ENCODE measurements at places on chromosomes 12 and 14.

DNA sequence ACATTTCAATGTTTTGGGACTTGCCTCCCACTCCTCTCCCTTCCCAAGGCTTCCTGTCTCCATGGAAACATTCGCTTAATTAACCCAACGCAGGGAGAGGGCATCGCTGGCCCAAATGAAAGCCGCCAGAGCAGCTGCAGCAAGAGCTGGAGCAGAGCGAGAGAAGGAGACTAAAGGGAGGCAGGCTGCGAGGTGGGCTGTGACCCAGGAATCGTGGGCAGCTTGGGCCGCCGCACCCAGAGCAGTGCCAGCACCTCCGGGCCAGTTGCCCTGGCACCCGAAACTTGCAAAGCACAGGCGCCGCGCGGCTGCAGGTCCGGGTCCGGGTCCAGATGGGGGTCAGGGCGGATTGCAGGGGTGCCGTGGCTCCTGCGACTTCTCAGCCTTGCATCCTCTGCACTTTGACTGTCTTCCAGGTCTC lies 43.5 kb upstream of the PTPRQ start:
- no peak for DNase-seq

- DNase-seq: no peak
These were observed 11.5 kb downstream of the NKX2-1 start for GRCh38 chr14:36508418-36509068.

DNA sequence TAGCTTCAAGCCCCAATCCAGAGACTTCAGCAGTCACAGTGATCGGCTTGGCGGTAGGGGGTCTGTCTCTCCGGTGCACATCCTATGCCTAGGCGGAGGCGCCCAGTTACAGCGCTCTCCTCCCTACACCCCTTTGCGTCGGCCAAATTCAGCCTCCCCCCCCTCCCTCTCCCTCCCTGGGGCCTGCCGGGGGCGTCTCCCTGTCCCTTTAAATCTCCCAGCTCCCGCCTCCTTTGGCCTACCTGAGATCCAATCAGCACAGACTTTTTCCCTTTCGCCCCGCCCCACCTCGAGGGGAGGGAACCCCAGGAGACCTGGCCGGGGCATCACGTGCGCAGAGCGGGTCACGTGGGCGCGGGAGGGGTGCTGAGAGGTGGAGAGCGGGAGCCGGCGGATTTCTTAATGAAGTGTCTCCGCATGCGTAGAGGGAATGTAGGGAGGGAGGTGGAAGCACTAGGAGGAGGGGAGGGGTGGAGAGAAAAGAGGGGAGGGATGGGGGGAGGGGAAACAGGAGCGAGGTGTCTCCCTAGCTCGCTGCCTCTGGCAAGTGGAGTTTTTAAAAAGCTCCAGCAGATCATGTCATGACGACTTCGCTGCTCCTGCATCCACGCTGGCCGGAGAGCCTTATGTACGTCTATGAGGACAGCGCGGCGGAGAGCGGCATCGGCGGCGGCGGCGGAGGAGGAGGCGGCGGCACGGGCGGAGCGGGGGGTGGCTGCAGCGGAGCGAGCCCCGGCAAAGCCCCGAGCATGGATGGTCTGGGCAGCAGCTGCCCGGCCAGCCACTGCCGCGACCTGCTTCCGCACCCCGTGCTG lies at the start of gene HOXC13:
TSS of gene HOXC13 (plus strand) at position 506 of the 815 bp plus-strand sequence. CDS start at position 582, 76 bp downstream.
- peak; percentile 17 for DNase-seq

GRCh38 chr12:94265539-94265938 lies 117.2 kb downstream of the PLXNC1 start:
- no peak for DNase-seq

DNA sequence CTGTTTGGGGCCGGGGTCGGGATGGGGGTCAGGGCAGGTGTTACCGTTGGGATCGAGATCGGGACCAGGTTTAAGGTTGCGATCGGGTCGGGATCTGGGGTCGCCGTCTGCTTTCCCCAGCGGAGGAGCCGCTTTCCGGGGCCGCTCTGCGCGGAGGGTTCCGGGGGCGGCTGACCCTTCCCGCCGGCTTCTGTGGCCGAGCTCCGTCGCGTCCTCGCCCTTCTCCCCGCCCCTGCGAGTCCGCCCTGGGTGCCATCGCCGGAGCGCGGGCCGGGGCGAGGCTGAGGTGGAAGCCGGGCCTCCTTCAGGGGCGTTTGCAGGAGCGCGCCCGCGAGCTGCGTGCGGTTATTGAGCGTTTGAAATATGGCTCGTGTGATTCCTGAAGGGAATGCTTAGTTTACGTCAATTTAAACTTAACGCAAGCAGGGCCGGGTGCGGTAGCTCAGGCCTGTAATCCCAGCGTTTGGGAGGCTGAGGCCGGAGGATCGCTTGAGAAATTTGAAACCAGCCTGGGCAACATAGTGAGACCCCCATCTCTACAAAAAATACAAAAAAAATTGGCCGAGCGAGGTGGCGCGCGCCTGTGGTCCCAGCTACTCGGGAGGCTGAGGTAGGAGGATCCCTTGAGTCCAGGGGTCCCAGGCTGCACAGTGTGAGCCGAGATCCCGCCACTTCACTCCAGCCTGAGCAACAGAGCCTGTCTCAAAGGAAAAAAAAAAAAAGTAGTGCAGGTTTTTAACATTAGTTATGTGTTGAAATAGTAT lies 620 bp downstream of the PGAM5 start:
- DNase-seq: peak; percentile 16

GRCh38 chr12:131100031-131100674 lies 146.4 kb downstream of the ADGRD1 start:
- DNase-seq: no peak

- DNase-seq: no peak
These were observed 49.1 kb downstream of the FAM222A start for GRCh38 chr12:109762673-109763191.

DNA sequence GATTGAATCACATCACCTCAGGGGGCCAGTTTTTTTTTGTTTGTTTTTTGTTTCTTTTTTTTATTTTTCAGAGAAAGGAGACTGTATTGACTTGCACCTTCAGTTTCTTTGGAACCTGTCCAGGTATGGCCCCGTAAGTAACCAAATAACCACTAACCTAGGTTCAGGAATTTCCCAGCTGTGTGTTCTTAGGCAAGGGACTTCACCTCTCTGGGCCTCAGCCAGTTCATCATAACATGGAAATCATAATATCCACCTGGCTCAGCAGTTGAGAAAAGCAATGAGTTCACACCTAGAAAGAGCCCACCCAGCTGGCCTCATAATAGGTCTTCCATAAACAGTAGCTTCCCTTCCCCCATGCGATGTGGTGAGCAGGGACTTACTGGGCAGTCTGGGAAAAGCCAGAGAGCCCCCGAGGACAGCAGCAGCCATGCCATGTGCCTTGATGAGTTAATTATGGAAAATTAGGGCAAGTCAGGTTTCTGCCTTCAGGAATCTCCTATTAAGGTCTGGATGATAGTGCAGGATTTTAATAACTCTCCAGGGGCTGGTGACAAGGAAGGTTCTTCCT lies 27.4 kb upstream of the WSCD2 start:
- DNase-seq: no peak

DNA sequence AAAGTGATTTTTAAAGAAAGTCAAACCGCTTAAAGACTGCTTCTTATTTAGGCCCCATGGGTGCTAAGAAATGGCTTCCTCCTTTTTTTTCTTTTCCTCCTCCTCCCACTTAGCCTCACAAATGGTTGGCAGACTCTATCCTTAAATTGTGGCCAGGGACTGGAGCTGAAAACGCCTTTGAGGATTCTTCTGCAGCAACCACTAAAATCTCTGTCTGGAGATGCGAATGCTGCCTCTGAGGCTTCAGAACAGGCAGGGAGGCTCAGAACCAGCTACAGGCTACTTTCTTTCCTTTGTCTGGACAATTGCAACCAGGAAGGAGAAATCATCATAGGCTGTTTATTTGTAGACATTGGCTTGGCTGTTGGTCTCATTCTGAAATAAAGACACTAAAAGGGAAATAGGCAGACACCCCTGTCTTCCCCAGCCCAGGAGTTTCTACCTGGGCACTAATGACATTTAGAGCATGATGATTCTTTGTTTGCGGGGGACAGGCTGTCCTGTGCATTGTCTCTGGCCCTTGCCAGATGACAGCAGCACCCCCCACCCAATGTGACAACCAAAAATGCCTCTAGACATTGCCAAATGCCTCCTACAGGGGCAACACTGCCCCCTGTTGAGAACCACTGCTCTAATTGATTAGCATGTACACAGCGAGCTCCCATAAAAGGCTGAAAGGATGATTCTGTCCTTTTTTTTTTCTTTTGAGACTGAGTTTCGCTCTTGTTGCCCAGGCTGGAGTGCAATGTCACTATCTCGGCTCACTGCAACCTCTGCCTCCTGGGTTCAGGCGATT lies 50.3 kb downstream of the MAP1LC3B2 start:
- no peak for DNase-seq

GRCh38 chr12:15590180-15590826 lies 198.9 kb downstream of the EPS8 start:
- no peak for DNase-seq

- DNase-seq: no peak
These were observed 49.9 kb downstream of the PRICKLE1 start for GRCh38 chr12:42539696-42540095.

GRCh38 chr14:57828713-57829112 lies 37.2 kb downstream of the SLC35F4 start:
- no peak for DNase-seq

DNA sequence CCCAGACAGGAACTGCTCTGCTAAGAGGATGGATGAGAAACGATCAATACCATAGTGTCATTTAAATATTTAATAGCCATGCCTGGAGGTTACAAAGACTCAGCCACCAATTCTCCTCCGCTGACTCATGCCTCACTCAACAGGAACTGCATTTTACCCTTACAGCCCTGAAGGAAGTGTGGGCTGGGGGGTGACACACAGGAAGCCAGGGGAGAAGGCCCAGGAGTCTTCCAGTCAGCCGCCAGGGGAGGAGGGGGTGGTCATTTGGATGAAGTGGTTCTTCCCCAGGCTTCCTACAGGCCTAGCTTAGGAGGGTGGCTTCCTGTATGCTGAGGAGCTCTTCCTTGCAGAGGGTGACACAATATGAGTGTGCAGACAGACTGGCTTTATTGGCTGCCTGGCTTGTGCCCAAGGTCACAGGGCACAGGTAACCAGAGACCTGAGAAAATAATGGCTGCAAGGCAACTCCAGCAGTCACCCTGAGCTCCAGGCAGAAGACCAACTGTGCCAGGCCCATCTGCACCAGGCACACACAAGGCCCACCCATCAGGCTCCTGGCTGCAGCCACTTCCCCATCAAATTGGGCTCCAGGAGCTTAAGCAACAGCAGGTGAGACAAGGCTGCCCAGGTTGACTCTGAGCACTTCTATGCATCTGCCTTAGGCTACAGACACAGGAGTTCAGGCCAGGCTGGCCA lies 30.6 kb upstream of the RPLP0 start:
- peak; percentile 81 for DNase-seq

DNA sequence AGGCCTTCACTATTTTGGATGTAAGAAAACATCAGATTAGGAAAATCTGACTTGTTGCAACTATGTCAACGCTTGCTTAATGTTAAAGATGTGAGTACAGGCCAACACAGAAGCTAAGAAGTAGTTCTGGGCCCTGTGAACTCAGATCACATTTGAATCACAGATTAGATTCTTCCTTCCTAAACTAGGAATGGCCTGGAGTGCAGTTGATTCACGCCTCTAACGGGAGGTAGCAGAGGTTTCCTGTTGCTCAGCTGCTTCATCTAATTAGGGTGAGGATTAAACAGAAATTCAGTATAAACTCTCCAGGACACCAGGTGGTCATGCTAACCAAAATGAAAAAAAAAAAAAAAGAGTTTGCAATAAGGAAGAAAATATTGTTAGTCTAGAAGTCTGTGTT lies 314.3 kb downstream of the TRHDE start:
- DNase-seq: no peak

DNA sequence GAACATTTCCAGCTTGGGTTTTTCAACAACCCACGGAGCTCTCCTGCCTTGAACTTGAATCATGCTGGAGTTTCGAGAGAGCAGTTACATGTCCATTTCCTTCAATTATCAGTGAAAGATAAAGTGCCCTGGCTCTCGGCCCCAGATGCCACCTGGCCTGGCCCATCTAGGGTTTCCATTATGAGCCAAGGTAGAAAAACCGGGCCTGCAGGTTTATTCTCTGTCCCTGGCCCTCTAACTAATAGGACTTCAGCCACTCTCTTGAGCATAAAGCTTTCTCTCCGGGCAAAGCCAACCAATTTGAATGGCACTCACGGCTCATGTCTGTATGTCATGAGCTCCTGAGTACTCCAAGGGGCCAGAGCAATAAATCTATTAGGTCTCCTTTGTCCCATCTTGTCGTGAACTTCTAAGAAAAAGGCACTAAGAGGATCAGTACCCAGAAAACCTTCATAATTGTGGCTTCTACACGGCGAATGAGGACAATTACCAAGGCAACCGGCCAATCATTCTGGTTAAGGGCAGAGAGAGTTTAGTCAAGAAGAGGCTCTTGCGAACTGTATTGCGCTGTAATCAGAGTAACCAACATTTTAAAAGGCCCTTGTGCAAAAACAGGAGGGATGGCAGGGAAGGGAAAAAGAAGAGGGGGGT lies 392.3 kb downstream of the MED13L start:
- DNase-seq: no peak

DNA sequence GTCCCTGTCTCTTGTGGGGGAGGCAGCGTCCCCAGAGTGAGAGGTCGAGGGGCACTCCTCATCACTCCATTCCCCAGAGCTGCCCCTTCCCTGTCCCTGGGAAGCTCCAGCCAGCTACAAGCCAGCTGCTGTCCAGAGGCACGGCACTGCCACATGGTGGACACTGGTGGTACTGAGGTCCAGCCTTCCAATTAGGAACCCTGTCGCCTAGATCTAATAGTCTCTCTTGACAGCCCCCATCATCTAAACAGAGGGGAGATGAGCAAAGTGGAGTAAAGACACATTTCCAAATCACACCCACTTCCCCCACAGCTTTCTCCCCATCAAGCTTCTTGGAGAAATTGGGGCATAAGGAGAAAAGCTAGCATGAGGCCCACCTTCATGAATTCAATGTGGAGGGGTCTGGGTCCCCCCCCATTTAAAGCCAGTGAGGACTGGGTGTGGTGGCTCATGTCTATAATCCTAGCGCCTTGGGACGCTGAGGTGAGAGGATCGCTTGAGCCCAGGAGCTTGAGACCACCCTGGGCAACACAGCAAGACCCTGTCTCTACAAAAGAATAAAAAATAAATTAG lies 2.1 kb upstream of the INHBE start:
- no peak for DNase-seq

DNA sequence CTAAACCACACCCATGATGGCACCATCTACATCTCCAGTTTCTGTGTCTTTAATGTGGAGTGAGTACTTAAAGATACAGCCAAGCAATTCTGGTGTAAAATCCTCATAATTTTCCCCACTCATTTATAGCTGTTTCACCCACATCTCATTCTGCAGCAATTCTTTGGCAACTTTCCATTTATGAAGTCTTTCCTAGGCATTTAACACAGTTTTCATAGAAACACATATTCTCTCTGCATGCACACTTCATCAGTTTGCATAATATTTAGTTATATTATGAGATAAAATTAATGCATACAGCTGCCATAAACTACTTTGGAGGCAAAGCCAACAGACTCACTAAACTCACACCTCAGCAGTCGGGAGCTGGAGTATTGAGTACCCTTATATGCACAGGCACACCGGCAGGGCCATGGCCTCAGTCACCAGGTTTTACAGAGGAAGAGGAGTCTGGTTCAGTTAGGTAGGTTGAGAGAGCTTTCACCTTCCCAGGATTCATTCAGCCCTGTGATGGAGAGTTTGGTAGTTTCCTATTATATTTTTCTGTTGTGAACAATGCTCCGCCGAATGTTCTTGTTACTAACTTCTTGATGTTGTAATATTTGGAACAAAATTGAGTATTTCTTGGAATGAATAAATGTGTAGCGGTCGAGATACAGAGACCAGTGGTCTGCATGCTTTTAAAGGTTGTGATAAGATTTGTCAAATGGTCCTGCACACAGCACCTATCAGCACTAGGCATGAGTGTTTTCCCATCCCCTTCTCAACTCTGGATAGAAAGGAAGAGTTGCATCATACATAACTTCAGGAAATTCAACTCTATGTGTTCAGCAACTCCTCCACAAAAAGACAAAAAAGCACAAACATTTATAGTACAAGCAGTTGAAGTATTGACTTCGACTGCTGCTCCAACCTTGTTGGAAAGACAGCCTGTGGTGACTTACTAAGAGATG lies 123.5 kb downstream of the TTC8 start:
- DNase-seq: no peak

Measured in stimulated activated CD8-positive, alpha-beta memory T cell treated with anti-CD3 and anti-CD28 coated beads, Interleukin-15, amount 100 ng/mL, for 48 hours (primary cell).